ENCODE measurements at places on chromosomes 5 and 9.

DNA sequence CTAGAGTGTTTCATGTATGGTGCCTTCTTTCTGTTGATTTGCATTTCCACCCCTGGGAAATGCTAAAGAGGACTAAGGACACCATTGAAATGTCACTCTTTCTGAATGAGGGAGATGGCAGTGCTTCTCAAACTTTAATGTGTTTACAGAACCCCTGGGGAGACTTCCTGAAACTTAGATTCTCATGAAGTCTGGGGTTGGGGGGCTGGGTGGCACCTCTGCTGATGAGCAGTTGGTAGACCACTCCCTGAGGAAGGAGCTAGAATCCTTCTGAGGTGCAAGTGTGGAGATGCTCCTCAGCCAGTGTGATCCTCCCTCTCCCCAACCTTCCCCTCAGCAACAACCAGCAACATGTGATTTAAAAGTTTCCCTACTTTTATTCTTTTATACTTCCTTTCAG lies 546.8 kb downstream of the LRRC70 start:
- no peak for DNase-seq

DNA sequence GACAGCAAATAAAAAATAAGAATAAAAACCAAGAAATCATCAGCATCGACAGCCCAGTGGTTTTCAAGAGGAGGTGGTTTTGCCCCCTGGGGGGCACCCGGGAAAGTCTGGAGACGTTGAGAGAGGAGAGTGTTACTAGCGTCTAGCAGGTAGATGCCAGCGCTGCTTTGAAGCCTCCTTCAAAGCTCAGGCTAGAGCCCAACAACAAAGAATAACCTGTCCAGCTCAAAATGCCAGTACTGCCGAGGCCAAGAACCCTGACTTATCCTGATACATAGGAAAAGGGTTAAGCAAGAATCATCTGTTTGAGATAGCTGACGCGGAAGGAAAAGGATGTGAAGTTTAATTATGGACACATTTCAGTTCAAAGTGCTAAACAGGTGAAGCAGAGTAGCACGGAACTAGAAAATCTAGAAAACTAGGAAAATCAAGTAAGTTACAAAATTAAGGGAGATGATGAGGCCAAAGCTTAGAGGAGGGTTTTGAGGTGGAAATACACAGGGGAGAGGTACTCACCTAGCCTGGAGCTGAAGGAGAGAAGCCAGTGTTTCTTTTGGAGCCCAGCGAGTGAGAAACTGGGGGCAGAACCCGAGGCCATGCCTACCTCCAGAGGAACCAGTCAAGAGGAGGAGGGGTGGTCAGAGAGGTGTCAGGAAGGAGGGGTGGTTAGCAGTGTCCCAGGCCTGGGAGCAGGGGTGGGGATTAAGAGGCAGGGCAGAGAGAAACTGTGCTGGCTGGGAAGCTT lies 121.0 kb upstream of the RETREG1 start:
- DNase-seq = no peak

DNA sequence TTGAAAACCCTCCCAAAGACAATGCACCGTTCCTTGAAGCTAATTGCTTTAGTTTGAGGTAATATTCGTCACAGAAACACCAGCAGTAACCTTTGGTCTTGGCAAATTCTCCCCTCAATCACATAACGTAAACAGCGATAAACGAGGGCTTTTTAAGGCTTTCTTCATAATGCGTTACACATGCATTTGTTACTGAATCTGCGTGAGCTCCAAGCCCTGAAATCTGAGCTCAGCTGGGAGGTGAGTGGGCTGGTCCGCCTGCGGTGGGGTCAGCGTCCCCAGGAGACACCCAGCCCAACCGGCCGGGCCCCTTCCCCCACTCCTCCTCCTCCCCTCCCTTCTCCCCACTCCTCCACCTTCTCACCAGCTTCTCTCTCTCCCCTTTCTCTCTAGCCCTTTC lies 91.1 kb downstream of the BARX1 start:
- no peak for DNase-seq

- DNase-seq = no peak
Measured at GRCh38 chr5:31811210-31811609, 172.3 kb downstream of the PDZD2 start.
